Astrocyte of the spinal cord (primary cell): ENCODE measurements at places on chromosomes 3 and 15.

GRCh38 chr15:75695634-75696310, 16.9 kb downstream of the CSPG4 start:
- DNase-seq = no peak

- DNase-seq = peak; percentile 70
These were observed 140.8 kb downstream of the SMAD6 start for GRCh38 chr15:66842710-66843441.

- no peak for DNase-seq
These were observed 319.8 kb upstream of the LRRFIP2 start for GRCh38 chr3:37494216-37494615.

GRCh38 chr15:25838191-25838870, 24.8 kb downstream of the ATP10A start:
- DNase-seq = no peak

GRCh38 chr3:58799271-58799670, 132.7 kb upstream of the FAM3D start:
- no peak for DNase-seq

DNA sequence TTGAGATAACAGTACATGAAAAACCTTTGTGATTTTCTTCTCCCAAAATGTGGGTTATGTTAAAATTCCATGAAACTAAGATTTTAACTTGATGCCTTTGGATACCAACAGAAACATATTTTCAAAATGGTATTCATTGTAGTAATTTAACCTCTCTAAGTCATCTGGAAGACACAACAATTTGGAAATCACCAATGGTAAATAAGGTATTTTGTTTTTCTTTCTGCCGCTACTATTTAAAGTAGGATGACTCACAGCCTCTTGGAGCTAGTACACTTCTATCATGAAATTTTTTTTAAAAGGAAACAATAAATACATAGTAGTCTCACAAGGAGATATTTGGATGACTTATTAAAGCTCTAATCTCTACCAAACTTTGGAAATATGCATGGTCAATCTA, 291.6 kb upstream of the VEPH1 start:
- peak; percentile 48 for DNase-seq

DNA sequence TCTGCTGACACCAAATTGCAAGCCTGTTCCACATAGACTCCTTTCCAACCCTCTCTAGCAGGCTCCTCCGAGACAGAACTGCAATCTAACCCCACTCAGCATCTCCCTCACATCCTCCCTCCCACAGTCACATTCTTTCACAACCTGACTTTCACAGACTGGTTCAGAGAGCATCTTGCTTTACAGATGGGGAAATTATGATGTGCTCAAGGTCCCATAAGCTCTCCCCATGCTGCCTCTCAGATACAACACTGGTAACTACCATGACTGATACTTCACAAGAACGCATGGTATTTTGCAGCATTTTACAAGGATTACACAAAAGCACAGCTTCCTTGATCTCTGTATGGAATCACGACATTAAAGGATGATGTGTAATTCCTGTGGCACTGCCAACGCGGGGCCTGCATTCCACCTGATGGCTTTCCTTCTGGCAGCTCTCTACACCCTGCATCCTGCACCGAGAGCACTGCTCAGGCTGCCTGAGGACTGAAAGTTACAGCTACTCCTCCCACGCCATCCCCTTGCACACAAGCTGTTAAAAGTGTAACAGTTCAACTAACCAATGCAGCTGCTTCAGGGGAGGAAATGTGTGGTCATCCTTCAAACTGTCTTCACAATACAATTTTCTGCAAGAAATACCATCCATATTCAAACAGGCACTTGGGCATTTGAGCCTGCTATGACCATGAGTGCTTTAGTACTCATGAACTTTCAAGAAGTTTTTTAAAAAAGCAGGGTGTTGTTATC, 27.6 kb downstream of the TBC1D2B start:
- peak; percentile 66 for DNase-seq
